Activated CD8-positive, alpha-beta memory T cell treated with anti-CD3 and anti-CD28 coated beads for 48 hours (primary cell): ENCODE measurements at places on chromosomes 5 and 9.

GRCh38 chr5:50763351-50763750 is 96.9 kb downstream of the PARP8 start:
- DNase-seq = no peak

- DNase-seq = no peak
These were observed 71.3 kb upstream of the FTMT start for GRCh38 chr5:121780406-121780805.

DNA sequence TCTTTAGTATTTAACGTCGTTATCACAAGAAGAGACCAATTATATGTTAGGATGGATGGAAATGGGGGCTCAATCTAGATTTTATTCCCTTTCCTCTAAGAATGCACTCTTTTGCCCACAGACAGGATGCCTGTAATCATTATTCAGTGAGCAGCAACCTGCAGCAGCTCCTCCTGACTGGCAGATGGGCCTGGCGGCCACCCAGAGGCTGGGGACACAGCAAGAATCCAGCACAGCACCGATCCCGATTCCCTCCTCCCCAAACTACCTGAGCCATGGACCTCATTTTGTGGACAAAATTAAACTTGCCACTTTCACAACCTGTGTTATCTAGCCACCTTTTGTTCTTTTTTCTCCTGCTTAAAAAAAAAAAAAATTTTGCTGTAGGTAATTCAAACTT is 101.0 kb downstream of the USP20 start:
- no peak for DNase-seq

- DNase-seq = no peak
These were observed 21.0 kb downstream of the ANKH start for GRCh38 chr5:14850419-14851049.

- DNase-seq = no peak
These were observed 219.8 kb downstream of the AOPEP start for GRCh38 chr9:94946256-94946655.

DNA sequence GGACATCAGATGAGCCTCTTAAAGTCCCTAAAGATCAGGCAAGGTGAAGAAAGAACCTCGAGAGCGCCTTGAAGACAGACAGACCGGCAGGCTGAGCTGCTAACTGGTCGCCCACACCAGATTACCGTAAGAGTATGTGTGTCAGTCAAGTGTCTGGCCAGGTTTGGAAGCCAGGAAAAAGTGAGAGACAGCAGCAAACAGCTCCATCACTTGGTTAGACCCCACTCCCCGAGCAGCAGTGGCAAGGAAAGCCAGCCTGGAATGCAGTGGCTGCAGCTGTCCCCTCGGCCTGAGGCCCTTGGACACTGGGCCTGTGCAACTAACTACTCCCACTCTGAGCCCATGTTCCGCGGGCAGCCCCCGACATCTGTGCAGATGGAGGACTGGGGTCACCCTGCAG is 214.1 kb downstream of the DIRAS2 start:
- DNase-seq = no peak

DNA sequence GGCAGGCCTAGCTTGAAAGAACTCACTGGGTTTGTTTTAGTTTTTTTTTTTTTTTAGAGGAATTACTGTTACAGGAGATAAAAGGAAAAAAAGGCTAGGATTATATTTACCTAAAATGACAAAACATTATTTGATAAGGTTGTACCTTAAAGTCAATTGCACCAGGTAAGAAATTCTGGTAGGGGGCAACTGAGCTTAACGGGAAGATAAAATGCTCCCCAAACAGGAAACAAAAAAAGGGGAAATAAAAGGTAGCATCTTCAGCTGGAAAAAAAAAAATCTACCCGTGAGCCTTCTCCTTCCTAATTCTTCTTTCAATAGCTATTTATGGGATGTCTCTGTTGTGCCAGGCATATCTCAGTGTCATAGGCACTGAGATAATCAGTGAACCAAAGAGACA is 164.5 kb downstream of the PIK3R1 start:
- no peak for DNase-seq

DNA sequence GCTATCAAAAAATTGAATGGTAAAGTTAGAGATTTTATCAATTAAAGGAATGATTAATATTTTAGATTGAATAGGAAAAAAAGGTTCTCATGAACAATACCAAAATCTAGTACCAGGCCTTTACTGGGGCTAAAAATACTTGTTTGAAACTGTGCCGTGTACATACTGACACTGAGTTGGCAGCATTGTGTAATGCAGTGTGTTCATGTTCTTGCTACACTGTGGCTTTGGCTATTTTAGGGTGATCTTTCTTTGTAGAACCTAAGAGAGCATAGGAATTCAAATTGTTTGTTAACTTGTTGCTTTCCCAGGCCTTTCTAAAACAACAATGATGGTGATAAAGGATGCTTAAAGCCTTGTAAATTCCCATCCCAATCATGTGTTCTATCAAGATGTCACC is 80.9 kb downstream of the KIF4B start:
- no peak for DNase-seq

GRCh38 chr5:147465747-147466146 is 44.1 kb downstream of the DPYSL3 start:
- no peak for DNase-seq

DNA sequence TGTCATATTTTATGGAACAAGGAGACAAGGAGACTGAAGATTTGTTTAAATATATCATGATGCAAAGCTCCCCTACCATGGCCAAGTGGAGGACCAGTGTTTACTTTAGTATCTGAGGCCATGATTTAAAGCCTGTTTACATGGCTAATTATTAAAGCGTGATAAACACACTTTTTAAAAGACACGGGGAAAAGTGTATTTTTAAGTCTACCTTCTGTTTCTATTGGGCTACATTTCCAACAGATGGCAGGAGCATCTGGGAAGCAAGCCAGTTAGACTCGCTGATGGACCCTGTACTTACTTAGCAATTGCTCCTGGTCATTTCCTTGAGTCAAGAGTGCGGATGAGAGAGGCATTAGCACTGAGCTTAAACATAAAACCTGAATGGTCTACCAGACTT is 480.3 kb upstream of the SEMA6A start:
- no peak for DNase-seq

- no peak for DNase-seq
These were observed 333.6 kb upstream of the MEF2C start for GRCh38 chr5:89216606-89217005.

GRCh38 chr9:68979538-68980314 is 34.2 kb downstream of the PRKACG start:
- no peak for DNase-seq

DNA sequence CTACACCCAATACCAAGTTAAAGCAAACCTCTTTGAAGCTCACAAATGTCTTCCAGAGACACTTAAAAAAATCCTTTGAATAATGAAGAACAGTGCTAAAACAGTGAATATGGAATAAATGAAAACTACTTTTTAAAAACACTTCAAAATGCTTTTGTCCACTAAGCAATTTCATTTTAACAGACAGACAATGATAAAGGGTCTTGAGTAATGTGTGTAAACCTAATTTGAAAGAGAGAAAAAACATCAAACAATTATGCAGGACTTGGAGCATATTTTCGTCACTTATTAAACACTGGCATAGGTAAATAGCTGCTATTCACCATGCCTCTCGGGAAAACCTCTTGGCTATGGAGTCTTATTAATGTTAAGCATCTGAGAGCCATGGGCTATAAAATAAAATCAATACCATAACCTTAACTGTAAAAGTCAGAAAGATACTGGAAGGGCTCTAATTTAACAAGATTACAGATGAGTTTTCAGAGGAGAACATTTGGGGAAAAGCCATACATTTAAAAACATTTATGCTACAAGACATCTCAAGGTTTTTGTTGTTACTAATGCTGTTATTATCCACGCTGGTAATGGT is 177.8 kb downstream of the NFIB start:
- DNase-seq = no peak

DNA sequence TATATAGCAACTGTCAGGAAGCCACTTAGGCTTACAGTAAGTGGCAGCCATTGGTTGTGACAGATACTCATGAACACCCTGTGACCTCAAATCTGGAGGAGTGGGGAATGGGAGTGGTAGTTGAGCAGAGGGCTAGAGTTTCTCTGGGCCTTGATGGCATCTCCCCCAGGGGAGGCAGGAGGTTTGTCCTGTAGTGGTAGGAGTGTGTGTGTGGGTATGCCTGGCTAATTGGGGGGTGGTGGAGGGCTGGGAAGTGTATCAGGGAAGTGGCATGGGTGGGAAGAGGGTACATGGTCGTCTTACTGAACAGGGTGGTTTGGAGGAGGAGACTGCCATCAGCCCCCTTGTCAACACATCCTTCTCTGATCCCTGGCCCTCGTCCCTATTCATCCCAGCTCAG is 71.5 kb downstream of the PSD2 start:
- DNase-seq = no peak

- no peak for DNase-seq
These were observed 31.6 kb upstream of the ACOT12 start for GRCh38 chr5:81425569-81425968.

GRCh38 chr9:6106711-6107339 is 91.4 kb upstream of the RANBP6 start:
- no peak for DNase-seq

DNA sequence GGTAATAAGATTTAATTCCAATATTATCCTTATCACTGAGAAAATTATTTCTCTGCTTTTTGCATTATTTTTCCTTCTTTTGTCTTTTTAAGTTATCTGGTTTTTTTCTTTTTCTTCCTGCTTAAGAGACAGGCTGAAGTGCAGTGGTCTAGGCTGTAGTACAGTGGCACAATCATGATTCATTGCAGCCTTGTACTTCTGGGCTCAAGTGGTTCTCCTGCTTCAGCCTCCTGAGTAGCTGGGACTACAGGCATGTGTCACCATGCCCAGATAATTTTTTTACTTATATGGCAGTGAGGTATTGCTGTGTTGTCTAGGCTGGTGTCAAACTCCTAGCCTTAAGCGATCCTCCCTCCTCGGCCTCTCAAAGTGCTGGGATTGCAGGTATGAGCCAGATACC is 93.9 kb downstream of the SLC44A1 start:
- no peak for DNase-seq

GRCh38 chr9:5492965-5493678 is 17.2 kb upstream of the PDCD1LG2 start:
- DNase-seq = no peak

- DNase-seq = no peak
These were observed 43.6 kb upstream of the TRAF1 start for GRCh38 chr9:120970244-120970643.
